ENCODE measurements at places on chromosomes 16 and 17.

- no peak for DNase-seq
These were observed 11.2 kb downstream of the COL1A1 start for GRCh38 chr17:50190293-50190602.

- no peak for DNase-seq
These were observed 991 bp downstream of the KPNA2 start for GRCh38 chr17:68036304-68037147.

DNA sequence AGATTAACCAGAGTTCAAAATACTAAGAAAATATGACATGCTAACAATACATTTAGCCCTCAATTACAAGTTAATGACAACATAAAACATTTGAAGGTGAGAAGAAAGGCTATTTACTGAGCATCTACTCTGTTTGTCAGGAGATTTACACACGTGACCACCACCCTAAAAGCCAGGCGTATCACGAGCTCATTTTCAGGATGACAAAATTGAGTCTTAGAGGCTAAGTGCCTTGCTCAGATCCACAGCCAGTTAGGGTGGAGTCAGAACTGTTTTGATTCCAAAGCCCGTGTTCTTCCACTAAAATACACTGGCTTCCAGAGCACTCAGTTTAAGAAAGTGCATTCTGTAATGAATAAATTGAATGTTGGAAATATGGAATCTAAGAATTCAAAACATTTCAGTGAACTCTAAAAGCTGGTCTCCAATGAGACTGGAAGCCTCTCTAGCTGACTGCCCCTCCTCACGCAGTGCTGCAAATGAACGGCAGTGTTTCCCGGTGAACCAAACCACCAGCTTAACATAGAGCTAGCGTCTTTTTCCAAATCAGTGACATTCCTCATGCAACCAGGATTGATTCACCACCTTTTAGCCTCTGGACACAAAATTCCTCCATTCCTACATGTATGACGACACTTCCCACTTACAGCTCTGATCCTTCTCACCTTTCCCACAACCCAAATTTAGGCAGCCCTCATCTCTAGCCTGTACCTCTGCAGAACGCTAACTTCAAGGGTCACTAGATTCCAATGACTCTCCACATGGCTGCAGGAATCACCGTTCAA is 5.9 kb downstream of the ZDHHC7 start:
- DNase-seq: no peak

- no peak for DNase-seq
These were observed 54.2 kb downstream of the BEAN1 start for GRCh38 chr16:66481081-66481942.

DNA sequence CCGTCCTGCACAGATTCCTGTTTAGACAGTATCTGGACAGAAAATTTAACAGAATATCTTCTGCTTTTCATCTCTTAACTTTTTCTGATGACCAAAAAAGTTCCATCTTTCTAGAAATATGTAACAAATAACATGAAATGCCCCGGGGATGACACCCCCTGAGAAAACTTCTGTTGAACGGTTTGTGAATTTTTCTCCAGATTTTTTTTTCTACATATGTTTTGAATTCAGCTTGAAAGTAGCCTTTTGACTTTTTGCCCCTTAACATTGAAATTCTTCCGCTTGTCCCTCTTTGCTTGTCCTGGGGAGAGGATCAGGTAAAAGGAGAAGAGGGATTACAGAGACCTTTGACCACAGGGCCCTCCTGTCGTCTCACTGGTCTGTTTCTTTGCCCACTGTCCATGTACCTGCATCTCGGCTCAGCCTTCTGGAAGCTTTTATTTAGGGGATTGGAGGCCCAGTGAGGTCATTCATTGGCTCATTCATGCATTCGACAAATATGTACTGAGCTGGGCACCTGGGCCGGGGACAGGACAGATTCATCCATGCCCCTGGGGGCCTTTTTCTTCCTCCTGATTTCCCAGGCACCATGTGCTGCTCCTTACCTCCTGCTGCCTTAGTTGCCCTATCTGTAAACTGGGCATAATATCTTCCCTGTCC is 19.6 kb upstream of the CPNE2 start:
- no peak for DNase-seq

DNA sequence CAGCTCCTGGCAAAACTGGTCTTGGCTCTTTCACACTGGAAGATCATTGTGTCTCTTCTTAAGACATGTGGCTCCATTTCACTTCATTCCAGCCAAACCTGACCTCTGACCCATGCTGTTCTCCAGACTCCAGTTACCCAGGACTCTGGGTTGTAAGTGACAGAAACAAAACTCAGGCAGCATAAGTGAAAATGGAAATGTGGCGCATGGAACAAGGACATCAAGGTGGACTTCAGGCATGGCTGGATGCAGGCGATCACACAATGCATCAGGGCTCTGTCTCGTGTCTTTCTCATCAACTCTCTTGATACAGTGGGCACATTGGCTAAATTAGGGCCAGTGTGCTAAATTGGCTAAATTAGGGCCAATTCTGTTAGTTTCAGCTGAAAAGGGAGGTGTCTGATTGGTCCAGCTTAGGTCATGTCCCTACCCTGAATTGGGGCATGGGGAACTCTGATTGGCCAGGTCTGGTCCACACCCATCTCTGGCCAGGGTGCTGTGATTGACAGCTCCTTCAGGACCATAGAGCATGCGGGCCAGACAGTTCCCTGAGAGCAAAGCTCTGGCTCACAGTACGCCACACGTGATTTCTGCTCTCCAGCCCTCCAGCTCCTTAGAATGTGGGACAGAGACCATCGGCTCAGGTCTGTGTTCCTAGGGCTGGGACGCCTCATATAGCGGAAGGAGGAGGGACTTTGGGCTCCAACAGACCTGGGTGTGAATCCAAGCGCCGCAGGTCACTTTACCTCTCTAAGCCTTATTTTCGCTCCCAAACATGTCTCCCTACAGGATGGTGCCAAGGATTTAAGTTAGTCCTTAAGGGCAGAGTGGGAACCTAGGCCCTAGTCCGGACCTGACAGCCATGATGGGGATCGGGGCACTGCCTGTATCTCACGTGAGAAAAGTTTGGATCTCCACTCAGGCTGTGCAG is 17.5 kb downstream of the SOCS1 start:
- DNase-seq: no peak

DNA sequence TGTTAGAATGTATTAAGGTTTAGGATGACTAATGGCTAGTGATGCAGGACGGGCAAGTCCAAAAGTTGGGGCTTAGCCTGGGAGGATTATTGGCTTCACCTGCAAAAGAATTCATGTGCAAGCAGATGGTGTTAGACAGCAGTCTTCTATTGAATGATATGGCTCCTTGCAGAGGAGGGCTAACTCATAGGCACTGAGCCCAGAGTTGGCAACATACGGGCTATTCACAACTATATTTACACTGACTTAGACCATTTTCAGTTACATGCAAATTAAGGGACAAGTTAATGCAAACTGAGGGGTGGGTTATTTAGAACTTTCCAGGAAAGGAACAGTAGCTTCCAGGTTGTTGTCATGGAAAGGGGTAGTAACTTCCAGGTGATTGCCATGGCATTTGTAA is 1017.1 kb upstream of the EEF2KMT start:
- DNase-seq: no peak

- no peak for DNase-seq
These were observed 47.0 kb downstream of the MYO18A start for GRCh38 chr17:29133121-29133713.

GRCh38 chr17:9228408-9229159 is 207.3 kb downstream of the NTN1 start:
- no peak for DNase-seq

DNA sequence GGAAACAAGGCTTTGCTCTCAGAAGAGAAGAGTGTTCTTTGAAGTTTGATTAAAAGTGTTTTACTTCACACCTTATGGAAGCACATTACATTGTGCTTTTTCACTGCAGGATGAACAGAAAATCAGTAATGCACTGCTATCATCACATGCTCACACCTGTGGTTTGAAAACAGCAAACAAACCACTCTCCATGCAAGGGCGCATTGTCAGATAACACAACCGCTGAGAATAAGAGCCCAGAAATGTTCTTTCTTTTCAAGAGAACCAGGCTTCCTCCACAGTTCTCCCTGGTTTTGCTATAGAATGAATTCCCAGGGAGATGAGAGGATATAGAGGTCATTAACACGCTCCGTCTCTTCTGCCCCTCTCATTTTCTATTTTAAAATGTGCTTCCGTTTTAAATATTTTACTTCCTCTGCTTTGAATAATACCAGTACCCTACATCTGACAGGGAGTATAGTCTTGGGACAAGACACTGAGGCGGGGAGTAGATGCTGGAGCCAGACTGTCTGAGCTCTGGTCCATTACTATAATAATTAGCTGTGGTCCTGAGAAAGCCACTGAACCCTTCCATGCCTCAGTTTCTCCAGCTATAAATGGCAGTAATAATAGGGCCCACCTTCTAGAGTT is 71.6 kb downstream of the CDK5R1 start:
- no peak for DNase-seq

DNA sequence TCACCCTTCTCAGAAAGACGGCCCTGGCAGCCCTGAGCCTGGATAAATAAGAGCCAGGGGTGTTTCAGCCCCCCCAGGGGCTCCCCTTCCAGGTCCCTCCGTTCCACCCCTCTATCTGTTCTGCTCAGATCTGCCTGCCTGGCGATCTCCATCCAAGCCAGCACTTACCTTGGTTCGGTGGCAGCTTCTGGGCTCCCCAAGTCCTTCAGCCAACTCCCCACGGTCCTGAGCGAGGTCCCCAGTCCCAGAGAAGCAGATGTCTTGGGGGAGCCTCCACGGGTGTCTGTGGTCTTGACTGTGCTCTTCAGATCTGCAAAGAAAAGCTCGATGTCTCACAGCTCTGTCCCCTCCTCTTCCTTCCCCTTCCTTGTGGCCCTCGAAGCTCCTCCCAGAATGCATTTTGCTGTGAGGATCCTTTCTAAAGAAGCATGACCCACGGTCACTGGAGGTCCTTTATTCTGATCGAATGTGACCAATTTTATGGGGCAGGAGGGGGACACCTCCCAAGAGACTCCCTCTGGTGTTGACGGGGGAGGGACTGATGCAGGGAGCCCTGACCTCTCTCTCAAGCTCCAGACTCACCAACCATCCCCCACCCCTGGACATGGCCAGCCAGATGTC is at the start of gene PIK3R6:
Gene PIK3R6, minus strand, starts transcription at position 314 of the 621 bp plus-strand sequence. CDS start 17,880 bp downstream, outside the sequence.
- DNase-seq: no peak

DNA sequence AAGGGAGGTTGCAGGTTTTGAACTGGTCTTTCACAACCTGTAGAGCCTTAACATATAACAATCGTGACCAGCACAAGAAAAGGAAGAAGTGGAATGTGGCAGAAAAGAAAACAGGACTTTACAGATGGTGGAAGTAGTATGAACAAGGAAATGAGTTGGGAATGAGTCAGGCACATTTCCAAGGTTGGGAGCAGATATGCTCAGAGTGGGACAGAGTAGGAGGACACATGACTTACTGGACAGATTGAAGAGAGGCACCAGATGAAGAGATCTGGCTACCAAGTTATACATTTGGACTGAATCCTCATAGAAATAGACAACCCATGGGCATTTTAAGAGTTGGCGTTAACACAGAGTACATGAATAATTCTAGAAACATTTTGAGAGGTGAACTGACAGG is 95.3 kb downstream of the ZNF18 start:
- no peak for DNase-seq

GRCh38 chr17:58192612-58193011 is at the start of gene EPX:
EPX (plus strand) TSS chr17:58192726; CDS start chr17:58192847, 121 bp downstream.
- DNase-seq: no peak

GRCh38 chr17:81707725-81708646 is 4.1 kb upstream of the SLC25A10 start:
- no peak for DNase-seq

DNA sequence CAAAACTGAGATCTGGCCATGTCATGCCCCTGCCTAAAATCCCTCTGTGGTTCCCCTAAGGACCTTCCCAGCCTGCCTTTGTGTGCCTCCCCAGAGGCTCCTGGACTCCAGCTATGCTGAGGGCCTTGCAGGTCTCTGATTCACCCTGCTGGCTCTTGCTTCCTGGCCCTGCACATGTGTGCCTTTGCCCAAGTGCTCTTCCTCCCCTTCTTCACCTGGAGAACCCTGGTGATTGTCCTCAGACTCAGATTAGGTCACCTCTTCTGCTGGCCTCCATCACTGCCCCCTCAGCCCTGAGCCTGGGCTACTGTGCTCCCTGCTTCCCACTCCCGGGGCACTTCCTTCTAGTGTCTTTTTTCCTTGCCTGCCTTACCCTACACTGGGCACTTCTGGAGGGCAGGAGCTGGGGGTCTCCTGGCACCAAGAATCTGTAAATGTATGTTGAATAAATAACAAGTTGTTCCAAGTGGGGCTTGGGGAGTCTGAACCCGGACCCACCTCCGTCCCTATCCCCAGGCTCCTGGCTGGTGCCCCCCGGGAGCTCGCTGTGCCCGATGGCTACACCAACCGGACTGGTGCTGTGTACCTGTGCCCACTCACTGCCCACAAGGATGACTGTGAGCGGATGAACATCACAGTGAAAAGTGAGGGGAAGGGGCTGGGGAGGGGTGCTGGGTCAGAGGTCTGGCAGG is 7.8 kb downstream of the ITGA3 start:
- DNase-seq: no peak

DNA sequence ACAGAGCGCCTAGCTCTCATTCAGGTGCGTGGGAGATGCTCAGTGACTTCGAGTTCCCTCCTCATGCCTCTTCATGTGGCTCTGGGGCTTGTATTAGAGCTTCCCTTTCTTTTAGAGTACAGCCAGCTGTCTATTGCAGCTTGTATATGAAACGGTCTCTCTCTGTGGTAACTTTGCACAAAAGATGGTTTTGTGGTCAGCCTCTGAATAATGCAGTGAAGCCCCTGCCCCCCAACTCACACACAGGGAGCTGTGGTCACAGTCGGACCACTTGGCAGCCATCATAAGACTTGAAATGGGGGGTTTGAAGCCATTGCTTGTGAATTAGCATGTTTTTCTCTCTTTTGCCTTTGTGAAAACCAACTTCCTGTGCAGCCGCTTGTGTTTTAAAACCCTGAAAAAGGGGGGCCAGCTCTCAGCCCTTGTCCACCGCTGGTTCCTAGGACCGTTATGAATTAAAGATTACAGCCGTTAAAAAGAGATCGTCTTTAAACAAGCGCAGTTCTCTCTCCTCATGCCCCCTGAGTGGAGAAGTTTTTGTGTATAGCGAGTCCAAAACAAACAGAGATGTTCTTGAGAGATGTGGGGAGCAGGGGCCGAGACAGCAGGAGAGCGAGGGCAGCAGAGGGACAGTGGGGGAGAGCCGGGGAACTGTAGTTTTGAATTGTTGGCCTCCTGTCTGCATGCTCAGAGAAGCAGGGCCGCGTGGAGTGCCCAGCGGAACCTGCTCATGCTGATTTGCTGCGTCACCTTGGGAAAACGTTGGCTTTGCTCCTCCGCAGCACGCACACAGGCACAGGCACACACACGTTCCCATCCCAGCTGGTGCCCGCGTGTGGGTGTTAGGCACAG is 199.0 kb downstream of the MSI2 start:
- no peak for DNase-seq

GRCh38 chr16:54504372-54504771 is 217.8 kb upstream of the IRX3 start:
- no peak for DNase-seq

DNA sequence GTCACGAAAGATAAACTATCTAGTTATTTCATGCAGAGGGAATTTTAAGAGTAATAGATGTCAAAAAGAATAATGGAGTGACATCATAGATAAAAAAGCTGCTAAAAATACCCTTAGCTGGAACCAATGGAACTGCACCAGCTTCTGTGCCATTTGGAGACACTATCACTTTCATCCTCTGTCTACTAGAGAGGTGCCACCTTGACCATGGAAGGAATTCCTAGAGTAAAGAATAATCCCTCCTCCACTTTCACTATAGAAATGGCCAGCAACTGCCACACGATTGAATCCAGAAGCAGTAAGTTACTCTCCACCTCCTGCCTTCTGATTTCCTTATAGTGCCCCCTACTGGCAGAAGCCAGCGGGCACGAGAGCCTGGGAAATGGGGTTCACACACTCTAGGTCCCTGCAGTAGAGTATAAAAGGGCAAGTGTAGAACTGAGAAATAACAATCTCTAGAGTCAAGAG is 2.8 kb upstream of the ALDH3A2 start:
- no peak for DNase-seq

All from COLO829 (cell line).